DND-41 (cell line): ENCODE measurements at places on chromosomes 1 and 21.

DNA sequence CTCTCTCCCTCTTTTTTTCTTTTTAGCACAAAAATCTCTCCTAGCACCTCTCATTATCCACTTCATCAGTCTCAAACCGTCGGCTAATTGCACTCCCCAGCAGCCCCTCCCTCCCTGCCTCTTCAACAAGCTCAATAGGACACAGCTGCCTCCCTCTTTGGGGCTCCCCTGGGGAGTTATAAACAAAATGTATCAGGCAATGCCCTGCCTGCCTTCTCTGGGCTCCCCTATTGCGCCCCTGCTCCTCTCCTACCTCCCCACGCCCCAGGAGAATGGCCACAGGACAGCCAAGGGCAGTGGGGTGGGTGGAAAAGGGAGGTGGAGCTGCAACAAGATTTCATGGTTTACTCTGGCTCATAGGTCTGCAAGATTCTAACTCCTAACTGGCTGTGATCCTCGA is 147.1 kb upstream of the GRIK3 start:
- no peak overlapping the region for H3K4me3 ChIP-seq
- H3K4me1 ChIP-seq: no peaks in the 10 kb centered on the region
- no peak for DNase-seq
- no peak overlapping the region for H3K27ac ChIP-seq
- H3K36me3 ChIP-seq: no peaks in the 10 kb centered on the region

DNA sequence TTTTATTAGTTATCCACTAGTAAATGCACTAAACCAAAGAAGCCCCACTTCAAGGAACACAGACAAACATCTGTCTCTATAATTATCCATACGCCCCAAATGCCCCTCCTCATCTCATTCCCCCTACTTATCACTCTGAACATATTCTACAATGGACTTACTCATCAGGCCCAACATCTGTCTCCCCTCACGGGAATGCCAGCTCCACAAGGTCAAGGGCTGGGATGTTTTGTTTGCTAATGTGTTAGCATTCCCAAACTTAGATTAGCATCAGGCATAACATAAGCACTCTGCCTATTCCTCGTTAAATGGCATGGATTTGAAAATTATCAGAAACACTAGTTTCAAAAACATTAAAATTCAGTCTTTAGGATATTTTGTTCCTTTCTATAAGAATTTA is 279.5 kb downstream of the DSCAM start:
- H3K27me3 ChIP-seq: no peaks in the 10 kb centered on the region
- H3K4me1 ChIP-seq: no peaks in the 10 kb centered on the region
- no peak overlapping the region for H3K27ac ChIP-seq
- DNase-seq: no peak
- no peaks in the 10 kb centered on the region for H3K36me3 ChIP-seq

DNA sequence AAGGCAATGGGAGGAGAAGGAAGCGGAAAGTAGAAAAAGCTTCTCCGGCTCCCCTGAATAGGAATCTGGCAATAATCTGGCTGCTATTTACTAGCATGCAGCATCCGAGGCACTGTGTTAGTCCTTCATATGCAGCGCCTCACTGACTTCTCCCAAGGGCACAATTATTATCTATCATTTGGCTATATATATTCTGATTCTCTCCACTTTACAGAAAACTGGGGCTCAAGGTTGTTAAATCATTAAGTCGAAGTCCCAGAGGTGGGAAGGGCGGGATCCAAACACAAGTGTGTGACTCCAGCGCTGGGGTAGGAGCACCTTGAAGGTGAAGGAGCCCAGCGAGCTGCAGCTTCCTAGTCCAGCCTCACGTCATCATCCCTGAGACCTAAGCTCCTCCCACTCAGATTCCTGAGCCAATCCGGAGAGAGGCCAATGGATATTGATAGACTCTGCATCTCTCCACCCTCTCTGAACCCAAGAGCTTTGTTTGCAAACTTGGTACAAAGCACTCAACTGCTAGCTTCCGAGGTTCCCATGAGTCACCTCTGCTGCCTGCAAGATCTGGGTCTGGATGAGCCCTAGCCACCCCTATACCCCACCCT is 16.6 kb upstream of the EYA3 start:
- H3K36me3 ChIP-seq: no peaks in the 10 kb centered on the region
- DNase-seq: no peak
- no peaks in the 10 kb centered on the region for H3K27me3 ChIP-seq
- no peaks in the 10 kb centered on the region for H3K4me1 ChIP-seq
- no peak overlapping the region for H3K4me3 ChIP-seq

DNA sequence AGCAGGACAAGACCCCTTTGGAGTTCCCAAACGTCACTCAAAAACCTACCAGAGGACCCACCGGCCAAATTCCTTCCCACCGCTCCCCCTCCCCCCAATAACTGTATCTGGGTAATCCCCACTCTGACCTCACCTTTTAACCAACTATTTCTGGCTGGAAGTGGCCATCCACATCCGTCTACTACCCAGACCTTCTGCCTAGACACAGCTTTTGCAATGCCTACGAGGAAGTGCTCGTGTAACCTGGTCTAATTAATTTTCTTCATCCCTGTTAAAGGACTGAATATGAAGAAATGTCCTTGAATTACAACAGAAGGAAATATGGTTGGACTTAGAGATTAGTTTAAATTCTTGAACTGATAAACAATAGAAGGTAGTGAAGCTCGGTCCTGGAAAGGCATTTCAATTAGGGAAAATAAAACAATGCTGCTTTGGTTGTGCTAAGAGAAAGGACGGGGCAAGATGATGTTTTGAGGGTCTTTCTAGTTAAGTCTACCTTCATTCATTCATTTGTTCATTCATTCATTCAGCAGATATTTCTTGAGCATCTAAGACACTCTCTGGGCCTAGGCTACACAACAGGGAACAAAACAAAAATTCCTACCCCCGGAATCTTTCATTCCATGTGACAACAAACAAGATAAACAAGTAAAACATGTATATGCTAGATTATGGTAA is 18.8 kb downstream of the AVPR1B start:
- H3K4me3 ChIP-seq: no peak overlapping the region
- peaks cover 24% of the 10 kb centered on the region for H3K27me3 ChIP-seq
- no peaks in the 10 kb centered on the region for H3K4me1 ChIP-seq
- no peak for DNase-seq
- no peak overlapping the region for H3K27ac ChIP-seq

DNA sequence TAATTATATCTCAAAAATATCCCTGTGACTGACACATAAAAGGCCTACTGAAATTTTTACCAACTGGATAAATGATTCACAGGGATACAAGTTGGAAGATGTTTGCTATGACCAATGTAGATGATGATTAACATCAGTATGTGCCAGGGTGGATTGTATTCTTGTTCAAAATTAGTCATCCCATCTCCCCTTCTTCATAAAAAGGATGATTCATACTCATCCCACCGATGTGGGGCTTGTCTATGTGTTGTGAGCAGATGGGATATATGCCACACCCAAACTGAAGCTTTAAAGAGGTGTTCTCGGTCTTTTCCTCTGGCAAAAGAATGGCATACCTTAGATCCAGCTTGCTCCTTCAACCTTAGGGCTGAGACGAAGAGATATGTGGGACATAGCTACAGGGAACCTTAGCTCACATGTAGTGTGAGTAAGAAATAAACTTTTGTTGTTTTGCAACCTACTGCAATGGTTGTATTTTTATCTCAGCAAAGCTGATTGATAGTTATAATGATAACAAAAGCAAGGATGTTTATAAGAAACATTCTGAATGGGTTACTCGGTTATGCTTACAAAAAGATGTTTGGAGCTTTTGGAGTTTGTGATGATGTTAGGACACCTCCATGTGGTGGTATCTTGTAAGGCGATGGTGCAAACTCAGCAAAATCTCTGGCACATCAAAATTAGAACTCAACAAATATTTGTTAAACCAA is 29.4 kb downstream of the SPATA17 start:
- DNase-seq: no peak
- no peaks in the 10 kb centered on the region for H3K4me1 ChIP-seq
- no peak overlapping the region for H3K27ac ChIP-seq
- H3K36me3 ChIP-seq: no peaks in the 10 kb centered on the region
- no peak overlapping the region for H3K4me3 ChIP-seq
- H3K27me3 ChIP-seq: no peaks in the 10 kb centered on the region
